GM12865 (cell line): ENCODE measurements at places on chromosomes 12 and 14.

GRCh38 chr12:13197032-13197431 is 506 bp downstream of the EMP1 start:
- no peak for DNase-seq

DNA sequence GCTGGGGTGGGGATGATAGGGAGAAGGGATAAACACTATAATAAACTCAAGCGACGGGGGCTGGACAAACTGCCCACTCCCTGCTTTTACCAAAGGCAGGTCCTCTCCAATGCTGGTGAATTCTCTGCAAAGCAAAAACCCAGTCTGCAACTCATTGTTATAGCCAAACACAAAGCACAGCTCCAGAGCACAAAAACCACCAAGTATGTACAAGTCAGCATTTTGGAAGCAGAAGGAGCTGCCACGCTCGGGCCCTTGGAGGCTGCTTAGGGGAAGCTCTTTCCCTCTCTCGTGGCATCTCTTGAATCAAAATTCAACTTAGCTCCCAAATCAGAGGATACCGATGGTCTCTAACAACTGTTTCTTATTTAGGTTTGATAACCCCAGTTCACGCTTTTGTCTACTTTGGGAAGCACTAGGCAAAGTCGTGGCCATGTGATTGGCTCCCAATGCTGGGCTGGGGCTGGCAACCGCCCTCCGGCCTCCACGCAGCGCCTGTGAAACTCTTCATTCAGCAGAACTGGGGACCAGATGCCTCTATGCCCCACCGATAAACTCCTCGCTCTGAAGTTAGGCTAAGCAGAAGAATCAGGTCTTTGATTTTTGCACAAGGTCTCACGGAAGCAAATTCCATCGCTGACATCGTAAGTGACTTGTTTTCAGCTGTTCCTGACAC is 158.5 kb upstream of the FOXN3 start:
- DNase-seq, result no peak

GRCh38 chr14:67882986-67883555 is 63.5 kb downstream of the RAD51B start:
- no peak for DNase-seq

- no peak for DNase-seq
Measured at GRCh38 chr12:61780435-61780834, 479.8 kb upstream of the USP15 start.

- no peak for DNase-seq
Measured at GRCh38 chr12:106602076-106602475, 19.3 kb downstream of the RFX4 start.

GRCh38 chr12:52980650-52981423 is 25.4 kb upstream of the EIF4B start:
- peak; percentile 90 for DNase-seq

DNA sequence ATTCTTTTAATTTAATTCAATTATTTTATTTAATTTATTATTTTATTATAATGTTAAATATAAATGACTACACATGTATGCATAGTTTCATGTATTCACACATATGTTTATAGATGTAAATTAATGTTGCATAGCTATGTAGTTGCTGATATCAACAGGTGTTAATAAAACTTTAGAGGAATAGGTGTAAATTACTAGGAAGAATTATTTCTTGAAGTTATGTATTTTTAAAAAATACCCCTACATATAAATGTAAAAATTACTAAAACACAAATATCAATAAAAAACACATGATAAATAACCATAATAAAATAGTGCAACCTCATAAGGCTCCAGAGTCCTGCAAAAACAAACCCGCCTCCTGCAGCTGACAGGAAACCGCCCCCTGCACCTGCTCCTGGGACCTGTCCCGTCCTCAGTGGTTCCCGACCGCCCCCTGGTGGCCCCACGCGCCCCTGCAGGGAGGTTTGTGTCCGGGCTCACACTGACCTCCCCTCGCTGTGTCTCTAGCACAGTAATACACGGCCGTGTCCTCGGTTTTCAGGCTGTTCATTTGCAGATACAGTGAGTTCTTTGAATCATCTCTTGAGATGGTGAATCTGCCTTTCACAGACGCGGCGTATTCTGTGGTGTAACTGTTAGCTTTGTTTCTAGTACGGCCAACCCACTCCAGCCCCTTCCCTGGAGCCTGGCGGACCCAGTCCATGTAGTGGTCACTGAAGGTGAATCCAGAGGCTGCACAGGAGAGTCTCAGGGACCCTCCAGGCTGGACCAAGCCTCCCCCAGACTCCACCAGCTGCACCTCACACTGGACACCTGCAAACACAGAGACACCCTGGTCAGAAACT is 1264.0 kb downstream of the TMEM121 start:
- DNase-seq, result peak; percentile 76

- DNase-seq, result peak; percentile 29
Measured at GRCh38 chr12:68786929-68787328, 21.0 kb upstream of the MDM2 start.

DNA sequence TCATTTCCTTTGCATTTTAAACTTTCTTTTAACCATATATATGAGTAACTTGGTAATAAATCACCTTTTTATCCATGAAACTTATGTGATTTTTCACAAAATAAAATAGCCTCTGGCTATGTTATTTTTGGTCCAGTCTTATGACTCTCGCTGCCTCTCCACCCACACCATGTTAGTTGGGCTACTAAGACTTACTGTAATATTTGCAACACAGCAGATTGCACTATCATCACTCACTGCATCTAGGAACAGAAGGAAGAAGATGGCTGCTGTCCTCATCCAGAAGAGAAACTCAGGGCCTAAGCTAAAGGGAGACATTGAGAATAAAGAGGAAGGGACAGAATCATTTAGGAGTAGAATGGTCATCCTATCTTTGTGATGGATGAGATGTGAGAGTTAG is 12.6 kb upstream of the B4GALNT3 start:
- DNase-seq, result no peak

DNA sequence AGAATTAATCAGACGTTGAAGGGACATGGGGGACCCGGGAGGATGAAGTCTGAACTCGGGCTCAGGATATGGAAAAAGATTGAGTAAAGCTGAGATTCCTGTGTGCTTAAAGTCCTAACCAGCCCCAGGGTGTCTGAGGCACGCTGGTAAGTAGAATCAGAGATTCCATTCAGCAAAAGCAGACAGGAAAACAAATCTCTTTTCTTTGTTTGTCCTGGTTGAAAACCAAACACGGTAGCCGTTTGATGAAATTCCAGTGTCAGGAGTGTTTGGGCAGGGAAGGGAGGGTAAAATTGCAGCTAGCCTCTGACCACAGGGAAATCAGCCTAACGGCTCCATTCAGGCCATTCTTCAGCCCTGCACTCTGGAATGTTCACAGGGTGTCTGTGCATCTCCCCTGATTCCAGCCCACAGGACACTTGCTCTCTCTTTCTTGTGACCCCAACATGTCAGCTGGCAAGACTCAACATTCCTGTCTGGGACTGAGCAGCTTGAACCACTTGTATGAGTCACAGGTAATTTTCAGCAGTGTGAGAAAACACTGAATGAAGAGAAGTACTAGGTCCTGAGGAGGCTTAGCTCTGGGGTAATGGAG is 31.0 kb downstream of the NINJ2 start:
- peak; percentile 50 for DNase-seq

- no peak for DNase-seq
Measured at GRCh38 chr12:101915841-101916240, 38.5 kb downstream of the DRAM1 start.

DNA sequence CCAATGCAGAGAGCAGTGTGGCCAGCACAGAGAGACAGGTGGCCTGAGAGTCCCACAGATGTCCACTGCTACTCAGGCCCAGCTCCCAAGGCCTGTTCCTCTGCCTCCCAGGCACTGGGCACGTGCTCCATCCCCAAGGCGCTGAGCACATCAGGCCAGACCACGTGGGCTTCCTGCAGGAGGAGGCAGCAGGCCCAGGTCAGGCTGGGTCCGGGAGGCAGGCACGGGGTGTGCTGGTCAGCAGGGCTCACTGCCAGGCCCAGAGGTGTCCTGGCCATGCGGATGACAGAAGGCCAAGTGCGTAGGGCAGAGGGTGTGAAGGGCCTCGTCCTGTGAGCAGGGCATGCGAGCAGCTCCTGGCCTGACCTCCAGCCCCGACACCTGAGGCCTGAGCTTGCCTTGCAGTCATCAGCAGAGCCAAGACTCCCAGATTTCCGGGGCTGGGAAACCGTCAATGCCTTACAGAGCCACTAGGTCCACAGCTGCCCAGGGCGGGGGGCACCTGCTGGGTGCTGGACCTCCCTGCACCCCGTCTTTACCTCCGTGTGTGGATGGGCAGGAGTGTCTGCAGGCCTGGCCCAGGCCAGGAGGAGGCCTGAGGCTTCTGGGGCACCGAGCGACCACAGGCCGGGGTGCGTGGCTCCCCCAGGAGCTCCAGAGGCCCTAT is 14.9 kb downstream of the TRMT61A start:
- no peak for DNase-seq

GRCh38 chr12:122726080-122726558 is 4.5 kb downstream of the HCAR1 start:
- peak; percentile 63 for DNase-seq

DNA sequence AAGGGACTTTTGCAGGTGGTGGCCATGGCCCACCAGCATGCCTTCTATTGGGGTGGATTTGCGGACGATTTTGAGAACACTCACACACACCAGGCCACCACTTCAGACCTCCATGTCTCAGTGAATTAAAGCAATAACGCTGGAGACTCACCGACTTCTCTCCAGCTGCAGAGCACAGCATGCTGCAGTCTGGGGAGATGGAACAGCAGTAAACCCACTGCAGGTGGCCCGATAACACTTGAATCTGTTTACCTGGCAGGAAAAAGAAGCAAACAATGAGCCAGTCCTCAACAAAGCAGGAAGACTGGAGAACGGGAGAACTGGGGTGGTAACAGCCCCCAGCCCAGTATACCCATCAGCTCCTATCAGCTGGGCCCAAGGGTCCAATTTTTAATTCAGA is 21.6 kb downstream of the RFC5 start:
- DNase-seq, result no peak

DNA sequence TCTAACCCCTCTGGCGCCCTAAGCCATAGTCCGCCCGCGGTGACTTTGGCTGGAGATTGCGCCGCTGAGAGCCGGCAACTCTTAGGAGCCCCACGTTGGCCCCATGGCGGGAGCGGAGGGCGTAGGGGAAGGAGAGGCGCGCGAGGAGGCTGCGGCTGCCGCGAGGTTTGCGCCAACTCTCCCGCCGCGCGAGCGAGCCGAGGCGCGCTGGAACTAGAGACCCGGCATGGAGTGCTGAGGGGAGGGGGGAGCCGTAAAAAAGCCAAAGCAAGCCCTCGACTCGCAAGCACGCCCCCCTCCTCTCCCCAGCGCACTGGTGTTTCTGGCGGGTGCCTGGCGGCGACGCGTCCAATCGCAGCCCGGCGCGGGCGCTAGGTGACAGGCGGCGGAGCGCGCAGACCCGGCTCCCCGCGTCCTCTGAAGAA is at the start of gene SYT10:
TSS of gene SYT10 (minus strand) at position 233 of the 425 bp plus-strand sequence. CDS start 297 bp downstream, outside the sequence.
- no peak for DNase-seq

DNA sequence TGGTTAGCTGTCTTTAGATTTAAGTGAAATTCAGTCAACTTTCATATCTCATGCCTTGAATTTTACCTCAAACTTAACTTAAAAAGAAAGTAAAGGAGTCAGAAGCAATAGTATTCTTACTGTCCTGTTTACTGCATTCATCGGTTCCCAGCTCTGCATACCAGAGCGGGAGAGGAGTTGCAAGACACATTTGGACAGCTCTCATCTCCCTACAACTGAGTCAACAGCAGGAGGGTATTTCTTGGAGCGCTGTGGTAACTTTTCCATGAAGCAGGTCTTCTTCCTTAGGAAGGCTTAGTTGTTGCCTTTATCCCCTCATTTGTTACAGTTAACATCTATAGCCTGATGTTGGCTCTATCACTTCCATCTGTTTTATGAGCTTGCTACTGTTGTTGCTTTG is 65.1 kb downstream of the TRMT5 start:
- no peak for DNase-seq

GRCh38 chr12:82954572-82954971 is 267.9 kb downstream of the TMTC2 start:
- no peak for DNase-seq
